Dermis blood vessel endothelial cell (primary cell): ENCODE measurements at places on chromosomes 12 and 14. TPM values are rescaled to one million over a fixed set of nuclear protein-coding genes. Genes with fewer than 3 reads are reported as not detected.

- peak; percentile 89 for DNase-seq
These were observed 6.1 kb downstream of the FAM186A start for GRCh38 chr12:50390316-50390741.

DNA sequence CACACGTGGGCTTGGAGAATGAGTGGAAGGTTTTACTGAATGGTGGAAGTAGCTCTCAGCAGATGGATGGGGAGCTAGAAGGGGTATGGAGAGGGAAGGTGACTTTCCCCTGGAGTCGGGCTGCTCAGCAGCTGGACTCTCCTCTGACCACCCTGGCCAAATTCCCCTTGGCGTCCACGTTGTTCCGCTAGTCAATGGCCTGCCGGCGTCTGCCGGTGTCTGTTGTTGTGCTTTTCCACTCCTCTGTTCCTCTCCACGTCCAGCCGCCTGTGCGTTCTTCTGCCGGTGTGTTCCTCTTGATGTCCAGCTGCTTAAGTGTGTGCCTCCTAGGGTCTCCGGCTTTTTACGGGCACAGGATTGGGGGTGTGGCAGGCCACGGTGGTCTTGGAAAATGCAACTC lies 203.5 kb downstream of the MYRFL start:
- no peak for DNase-seq

DNA sequence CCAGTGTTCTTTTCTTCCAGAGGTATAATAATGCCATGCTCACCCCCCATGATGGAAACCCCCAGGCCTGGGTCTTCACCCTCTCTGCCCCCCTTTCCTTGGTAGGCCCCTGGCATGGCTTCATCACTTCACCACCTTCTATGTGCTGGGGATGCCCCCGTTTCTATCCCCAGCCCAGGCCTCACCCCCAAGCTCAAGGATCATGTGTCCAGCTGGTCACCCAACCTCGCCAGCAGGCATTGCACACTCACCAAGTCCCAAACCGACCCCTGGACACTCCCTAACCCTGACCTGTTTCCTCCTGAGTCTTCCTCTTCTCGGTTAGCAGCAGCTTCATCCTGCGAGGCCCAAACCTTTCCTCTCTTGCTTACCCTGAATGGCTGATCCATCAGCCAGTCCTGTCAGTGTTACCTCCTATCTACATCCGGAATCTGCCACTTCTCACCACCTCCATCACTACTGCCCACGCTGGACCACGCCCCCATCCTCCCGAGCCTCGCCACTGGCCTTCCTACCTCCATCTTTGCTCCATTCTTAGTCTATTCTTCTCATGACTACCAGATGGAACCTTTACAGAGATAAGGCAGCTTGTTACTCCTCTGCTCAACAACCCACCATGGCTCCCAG lies 69.0 kb downstream of the MVK start:
- no peak for DNase-seq

GRCh38 chr12:124233846-124234640 lies 60.9 kb upstream of the RFLNA start:
- no peak for DNase-seq

GRCh38 chr14:96122496-96122895 lies 82.1 kb upstream of the BDKRB2 start:
- DNase-seq: no peak

GRCh38 chr14:72380456-72380855 lies 448.2 kb downstream of the RGS6 start:
- no peak for DNase-seq

DNA sequence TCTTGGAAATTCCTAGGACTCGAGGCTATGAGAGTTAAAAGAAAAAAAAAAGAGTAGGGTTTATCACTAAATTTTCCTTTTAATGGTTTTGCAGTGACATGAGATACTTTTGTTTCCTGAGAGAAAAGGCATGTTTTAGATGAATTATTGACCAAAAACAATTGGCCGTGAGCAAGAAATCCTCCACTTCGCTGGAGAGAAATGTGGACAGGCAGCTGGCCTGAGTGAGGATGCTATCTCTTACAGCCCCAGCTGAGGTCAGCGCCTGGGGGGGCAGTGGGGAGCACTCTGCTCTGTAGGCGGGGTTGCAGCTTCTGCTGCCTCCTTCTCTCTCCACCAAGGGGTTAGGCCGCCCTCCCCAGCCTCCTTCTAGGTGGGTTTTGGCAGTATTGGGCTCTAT lies 54.7 kb downstream of the PRIMA1 start:
- DNase-seq: no peak

GRCh38 chr12:64522316-64522715 lies 70.4 kb downstream of the TBK1 start:
- DNase-seq: no peak

GRCh38 chr14:62956413-62956812 lies 88.8 kb downstream of the KCNH5 start:
- DNase-seq: no peak

GRCh38 chr12:117019866-117020265 lies 79.3 kb downstream of the TESC start:
- DNase-seq: no peak

GRCh38 chr12:88960213-88960878 lies 380.1 kb upstream of the KITLG start:
- DNase-seq: peak; percentile 86

- DNase-seq: no peak
These were observed 123.7 kb downstream of the SLC25A21 start for GRCh38 chr14:37048666-37049071.

DNA sequence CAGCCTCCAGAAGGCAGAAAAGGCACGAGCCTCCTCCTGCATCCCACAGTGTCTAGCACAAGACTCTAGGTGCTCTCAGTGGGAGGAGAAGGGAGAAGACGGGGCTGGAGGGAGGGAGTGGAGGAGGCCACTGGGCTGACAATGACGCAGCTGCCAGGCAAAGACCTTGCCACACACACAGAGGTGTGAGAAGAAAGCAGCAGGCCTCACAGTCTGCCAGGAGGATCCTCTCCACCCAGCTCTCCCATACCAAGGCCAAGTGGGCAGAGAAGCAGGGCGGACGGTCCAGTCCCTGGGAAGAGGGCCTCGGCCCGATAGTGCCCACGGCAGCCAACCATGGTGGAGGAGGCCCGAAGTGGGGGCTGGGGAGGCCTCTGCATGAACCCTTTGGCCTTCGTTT lies 78.9 kb downstream of the NCOR2 start:
- DNase-seq: no peak

- no peak for DNase-seq
These were observed 33.3 kb upstream of the PPP1CC start for GRCh38 chr12:110775997-110776396.

GRCh38 chr12:59010118-59010517 lies 89.8 kb upstream of the LRIG3 start:
- no peak for DNase-seq

DNA sequence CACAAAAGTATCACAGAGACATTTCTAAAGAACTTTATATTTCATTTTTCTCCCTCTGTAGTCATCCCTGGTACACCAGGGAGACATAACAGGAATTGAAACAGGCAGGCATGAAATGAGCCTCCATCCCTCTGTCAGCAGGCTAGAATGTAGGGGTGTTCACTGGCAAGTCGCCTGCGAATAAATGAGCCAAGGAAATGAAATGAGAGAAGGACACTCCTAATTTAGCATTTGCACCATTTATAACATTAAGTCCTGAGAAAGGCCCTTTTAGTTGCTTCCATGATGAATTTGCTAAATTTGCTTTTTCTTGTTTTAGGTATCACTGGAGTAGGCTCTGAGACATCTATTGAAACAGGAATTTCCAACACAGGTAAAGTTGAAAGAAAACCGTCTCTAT lies 192.4 kb upstream of the CNTN1 start:
- DNase-seq: no peak

PLEKHG3 gene
- 9.2 and 9.4 TPM in 2 replicates for total RNA-seq

C1RL gene
- total RNA-seq: 26.7 and 28.8 TPM in 2 replicates

ACACB gene
- 6.0 and 8.8 TPM in 2 replicates for total RNA-seq

PTGER2 gene
- total RNA-seq: 0.14 and 0.34 TPM in 2 replicates

CACNB3 gene
- total RNA-seq: 16.3 and 20.0 TPM in 2 replicates

ESRRB gene
- total RNA-seq: not detected in 2 replicates

NGB gene
- 0.05 TPM in 1 of 2 replicates, not detected in the other for total RNA-seq
